ENCODE measurements at places on chromosomes 6 and 20.

DNA sequence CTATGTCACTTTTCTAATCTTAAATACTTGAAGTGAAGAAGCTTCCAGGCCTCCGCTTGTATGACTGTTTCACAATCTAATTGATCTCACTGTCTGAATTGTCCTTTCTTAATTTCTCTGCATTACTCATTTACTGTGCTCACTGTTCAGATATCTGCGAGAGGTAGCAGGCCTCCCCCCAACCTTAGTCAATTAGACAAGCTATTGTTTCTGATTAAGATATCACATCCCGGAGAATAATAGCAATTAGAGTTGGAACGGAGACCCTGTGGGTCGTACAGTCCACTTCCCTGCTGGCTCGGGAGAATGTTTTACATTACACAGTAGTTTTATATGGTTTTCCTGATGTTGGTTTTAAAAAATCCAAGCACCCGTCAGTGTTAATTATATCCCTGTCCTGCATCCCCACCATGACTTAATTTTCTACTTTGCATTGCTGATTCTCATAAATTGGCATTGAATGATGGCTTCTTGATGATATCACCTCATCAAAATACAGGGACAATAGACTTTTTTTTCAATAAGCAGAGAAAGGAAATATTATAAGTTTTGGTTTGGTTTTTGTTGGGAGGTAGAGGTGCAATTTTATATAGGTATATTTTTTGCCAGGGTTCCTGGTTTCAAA is 178.7 kb upstream of the TSHZ2 start:
- DNase-seq: no peak

DNA sequence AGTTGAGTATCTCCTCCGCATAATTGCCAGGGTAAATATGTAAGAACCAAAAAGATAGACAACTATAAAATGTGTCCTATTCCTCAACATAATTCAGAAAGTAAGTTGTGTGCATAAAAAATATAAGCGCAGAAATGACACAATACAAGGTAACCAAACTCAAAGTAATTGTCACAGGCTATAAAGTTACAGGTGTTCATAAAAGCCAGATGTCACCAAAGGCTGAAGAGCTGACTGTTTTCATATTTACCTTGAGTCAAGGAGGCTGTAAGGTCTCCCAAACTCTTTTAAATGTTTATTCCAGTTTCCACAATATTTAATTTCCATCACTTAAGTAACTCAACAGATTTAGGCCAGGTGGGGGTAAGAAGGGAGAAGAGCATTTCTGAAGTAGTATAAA is 192.2 kb upstream of the MARCKS start:
- DNase-seq: no peak

DNA sequence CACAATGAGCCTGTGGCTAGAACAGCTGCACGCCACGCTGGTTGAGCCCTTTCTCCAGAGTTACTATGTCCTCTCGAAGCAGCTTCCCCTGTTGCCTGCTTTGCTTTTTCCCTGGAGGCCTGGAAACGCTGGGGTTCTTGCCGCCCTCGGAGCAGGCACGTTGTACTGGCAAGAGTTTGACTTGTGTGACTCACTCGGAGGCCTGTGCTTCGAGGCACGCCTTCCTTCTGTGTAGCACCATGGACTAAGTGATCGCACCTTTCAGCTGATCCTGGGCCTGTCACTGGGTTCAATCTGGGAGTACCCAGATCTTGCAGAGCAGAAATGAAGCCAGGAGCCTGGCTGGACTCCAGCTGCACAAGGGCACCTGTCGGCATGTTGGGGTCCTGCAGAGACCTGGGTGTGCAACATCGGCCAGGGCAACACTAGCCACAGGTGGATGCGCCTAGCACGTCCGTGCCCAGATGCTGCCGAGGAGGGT is 5.2 kb downstream of the INSM1 start:
- no peak for DNase-seq

DNA sequence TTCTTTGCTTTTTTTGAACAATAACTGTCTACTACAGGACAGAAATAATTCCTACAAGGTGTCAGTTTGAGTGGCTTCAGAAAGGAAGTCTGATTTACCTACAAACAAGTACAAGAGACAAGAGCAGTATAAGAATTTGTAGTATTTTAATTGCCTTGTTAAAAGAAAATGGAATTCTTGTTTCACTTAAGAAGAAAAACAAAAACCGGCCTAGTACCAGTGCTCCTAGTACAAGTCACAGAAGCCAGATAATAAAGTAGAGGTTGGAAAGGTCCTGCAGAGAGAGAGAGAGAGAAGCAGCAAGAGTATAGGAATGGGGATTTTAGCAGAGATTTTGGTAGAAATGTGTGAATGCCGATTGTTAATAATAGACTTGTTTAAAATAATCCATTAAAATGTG is 6.4 kb downstream of the TAB2 start:
- DNase-seq: no peak

DNA sequence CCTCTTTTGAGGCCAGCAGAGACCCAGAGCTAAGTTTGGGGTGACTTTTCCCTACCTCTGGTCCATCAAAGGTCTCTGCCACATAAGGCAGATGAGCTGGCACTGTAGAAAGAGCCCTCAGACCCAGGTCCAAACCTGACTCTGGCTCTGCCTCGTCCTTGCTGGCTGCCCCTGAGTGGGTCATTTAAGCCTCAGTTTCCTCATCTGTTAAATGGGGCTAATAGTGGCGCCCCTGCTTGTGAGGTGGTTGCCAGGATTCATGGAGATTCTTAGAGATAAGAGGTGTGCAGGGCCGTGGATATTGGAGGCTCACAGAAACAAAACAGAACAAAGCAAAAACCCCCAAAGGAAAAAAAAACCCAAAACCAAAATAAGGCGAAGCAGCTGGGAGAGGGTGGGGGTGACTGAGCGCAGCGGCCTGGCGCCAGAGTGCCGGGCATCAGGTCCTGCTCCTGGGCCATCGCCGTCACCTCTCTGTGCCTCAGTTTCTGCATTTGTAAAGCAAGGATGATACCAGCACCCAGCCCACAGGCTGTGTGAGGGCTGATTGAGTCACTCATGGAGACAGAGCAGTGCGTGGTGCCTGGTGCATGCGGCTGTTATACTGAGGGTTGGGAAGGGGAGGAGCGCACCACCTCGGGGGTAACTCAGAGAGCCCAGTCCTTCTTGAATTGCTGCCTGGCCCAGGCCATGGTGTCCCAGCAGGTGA is 133.8 kb upstream of the PTPN1 start:
- no peak for DNase-seq

- no peak for DNase-seq
Measured at GRCh38 chr20:52939141-52939540, 33.0 kb upstream of the TSHZ2 start.

DNA sequence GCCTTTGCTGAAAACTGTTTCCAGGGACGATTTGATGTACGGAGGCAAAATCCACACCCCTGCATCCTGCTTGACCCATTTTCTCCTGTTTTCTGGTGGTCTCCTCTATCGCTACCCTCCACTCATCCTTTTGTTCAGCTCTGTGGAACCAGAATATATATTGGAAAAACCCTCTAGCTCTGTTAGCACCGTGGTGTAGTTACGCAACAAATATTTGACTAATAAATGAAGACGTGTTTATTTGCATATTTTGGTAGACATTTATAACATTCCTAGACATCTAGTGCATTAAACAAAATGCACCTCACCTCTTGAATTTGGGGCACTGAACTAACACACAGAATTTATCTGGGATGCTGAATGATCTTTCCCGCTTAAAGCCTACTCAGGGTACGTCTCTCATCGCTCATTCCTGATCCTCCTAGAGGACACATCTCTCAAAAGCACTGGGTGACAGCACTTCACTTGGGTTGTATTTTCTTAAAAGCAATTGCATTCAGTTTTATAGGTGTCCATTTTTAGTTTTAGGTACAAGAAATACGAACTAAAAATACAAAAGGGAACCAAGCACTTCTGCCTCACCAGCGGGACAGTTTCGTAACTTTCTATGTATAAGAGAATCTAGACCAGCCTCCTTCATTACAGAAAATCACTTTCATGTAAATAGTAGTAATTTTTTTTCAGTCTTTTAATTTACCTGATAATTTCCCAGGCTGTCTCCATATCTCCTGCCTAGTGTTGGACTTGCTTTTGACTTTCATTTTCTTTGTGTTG is 59.2 kb downstream of the SNRNP48 start:
- DNase-seq: no peak

DNA sequence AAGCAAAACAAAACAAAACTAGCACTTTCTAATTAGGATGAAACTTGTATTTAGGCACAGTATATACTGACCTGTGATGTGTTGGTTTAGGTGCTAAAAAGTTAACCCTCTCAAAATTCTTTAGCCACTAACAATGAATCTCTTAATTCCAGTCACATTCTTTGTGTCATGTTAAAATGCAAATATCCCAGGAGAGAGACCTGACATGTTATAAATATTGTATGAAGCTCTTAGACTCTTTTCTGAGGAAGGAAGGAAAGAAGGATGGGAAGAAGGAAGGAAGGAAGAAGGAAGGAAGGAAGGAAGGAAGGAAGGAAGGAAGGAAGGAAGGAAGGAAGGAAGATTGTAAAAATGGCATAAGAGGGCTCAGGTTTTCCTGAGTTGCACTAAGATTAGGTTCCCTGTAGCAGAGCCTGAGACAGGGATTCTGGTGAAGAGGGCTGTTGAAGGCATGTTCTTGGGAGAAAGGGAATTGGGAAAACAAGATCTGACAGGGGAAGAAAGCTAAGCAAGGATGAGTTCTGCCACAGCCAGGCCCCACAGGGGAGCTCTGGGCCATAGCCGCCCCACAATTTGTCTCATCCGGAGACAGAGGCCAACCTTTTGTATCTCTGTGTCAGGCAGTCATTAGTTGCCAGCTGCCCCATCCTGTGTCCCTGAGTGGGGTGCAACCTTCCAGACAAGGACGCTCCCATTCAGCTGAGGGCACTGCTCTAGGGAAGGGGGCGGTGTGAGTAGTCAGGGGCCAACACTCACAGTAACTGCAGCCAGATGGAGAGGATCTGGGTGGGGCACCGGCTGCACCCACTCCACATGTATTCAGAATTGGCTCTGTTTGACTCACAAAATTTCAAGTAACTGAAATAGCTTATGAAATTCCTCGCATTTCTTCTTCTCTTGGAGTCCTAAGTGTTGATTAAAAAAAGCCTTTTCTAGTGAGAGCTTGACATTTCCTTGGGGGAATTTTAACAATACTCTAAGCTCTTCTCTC is 189.3 kb upstream of the ARG1 start:
- peak; percentile 19 for DNase-seq

- DNase-seq: no peak
Measured at GRCh38 chr6:53239526-53239925, 90.9 kb upstream of the GCM1 start.

DNA sequence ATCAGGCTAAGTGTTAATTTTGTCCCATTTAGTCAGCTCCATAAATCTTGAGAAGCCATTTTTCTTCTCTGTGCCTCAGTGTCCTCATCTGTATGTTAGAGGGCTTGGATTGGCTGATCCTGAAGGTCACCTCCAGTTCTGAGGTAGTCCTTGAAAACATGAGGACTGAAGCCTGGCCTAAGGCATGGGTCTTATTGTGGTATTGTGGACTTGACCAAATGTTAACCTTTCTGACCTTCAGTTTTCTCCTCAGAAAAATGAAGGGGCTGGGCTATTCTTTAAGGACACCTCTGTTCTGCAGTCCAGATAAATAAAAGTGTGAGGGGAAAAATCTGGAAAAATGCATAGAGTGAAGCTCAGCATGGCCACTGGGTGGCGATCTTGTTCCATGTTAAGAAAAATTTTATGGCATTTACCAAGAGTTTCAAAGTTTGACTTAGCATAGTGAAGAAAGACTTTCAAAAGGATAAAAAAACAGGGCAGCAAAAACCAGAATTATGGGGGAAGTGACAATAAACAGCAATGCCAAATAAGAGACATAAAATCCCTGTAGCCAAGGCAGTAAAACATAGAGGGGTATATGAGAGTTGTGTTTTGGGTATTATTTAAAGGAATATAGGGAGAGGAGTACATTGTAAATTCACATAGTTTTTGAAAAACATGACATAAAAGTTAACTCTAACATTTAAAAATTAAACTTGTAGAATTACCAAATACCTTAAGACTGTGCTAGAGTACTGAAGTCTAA is 13.2 kb upstream of the TFB1M start:
- DNase-seq: peak; percentile 47

DNA sequence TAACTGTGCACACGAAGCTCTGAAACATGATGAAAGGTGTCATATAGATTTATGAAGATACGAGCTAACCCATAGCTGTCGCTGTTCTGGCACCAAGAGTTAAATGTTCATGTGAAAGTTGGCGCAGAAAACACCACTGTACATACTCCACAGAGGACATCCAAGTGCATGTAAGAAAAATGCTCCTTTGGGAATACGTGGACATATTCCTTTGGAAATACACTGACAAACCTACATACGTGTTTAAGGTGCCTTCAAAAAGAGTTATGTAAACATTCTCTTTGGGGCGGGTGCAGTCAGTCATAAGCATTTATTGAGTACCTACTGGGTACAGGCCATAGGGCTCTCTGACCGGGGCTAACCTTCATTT is 723 bp upstream of the ARID1B start:
- no peak for DNase-seq

- no peak for DNase-seq
Measured at GRCh38 chr6:2190661-2191389, 54.6 kb downstream of the GMDS start.

GRCh38 chr6:34145161-34146020 is 496 bp downstream of the GRM4 start:
- no peak for DNase-seq

- DNase-seq: no peak
Measured at GRCh38 chr6:66418906-66419305, 711.9 kb upstream of the EYS start.

GRCh38 chr6:3958255-3958654 is 109.1 kb downstream of the FAM50B start:
- DNase-seq: no peak

GRCh38 chr20:9068233-9068801 is 570 bp upstream of the PLCB4 start:
- no peak for DNase-seq

DNA sequence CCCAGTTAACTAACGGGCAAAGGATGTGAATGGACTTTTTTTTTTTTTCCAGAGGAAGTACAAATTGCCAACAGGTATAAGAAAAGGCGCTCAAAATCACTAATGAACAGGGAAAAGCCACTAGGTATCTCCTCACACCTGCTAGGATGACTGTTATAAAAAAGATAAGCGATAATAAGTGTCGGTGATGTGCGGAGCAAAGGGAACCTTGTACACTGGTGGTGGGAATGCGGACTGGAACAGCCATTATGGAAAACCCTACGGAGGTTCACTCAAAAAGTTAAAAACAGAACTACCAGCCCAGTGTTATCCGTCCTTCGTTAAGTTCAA is 787 bp upstream of the RAB32 start:
- no peak for DNase-seq

DNA sequence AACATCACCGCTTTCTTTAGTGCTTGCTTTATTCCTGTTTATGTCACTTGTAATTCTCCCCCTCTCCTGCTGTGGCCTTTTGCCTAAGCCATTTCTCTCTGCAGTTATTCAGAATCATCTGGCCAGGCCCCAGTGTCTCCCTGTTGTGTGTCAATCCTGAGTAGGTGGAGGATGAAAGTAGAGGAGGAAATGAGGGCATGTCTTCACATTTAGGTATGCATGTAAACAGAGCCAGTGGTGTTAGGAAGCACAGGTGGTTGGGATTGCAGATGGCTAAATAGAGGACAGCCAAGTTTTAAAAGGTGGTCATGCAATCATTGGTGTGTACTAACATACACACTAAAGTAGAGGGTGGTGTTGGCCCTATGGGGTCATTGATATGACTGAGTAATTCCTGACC is 5.2 kb downstream of the PRSS35 start:
- DNase-seq: no peak

- DNase-seq: peak; percentile 79
Measured at GRCh38 chr6:63640062-63640461, 4.5 kb downstream of the PHF3 start.

All from HS-5 (cell line).